ENCODE measurements at places on chromosomes 7 and 10.

- DNase-seq: no peak
Measured at GRCh38 chr10:23015021-23015707, 80.2 kb upstream of the MSRB2 start.

DNA sequence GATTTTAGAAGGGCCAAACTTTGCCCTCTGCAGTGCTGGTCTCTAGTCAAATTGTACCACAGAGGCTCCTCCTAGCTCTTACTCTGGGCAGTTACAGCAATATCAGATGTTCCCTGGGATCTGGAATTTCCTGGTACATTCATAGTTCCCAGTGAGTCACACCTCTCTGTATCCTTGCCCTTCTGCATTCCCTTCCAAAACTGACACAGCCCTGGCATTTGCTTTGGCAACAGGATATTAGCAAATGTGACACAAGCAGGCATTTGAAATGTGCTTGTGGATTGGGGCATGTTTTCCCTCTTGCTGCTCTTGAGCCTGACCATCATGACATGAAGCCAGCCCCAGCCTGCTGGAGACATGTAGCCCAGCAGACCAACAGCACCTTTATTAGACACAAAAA lies 284.7 kb upstream of the AKR1E2 start:
- DNase-seq: no peak

- no peak for DNase-seq
Measured at GRCh38 chr7:94913391-94913790, 6.0 kb downstream of the PPP1R9A start.

DNA sequence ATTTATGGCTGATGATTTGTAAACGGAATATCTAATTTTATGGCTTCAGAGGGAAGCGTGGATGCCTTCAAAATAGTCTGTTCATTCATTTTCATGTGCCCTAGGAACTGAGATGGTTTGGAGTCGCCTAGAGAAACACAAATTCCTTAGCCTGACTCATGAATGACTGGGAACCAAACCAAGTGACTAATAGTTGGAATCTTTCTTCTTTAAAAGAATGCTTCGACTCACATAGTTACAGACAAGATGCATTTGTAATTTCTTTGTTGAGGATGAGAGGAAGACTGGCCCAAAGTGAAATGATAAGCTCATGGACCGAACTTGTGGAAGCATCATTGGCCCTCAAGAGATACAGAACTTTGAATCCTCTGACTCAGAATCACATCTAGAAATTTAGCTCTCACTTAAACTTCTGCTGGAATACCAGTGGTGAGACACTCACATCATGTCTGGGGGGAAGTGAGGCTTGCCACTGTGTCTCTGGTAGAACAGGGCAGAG lies 1107.2 kb downstream of the NRG3 start:
- DNase-seq: no peak

DNA sequence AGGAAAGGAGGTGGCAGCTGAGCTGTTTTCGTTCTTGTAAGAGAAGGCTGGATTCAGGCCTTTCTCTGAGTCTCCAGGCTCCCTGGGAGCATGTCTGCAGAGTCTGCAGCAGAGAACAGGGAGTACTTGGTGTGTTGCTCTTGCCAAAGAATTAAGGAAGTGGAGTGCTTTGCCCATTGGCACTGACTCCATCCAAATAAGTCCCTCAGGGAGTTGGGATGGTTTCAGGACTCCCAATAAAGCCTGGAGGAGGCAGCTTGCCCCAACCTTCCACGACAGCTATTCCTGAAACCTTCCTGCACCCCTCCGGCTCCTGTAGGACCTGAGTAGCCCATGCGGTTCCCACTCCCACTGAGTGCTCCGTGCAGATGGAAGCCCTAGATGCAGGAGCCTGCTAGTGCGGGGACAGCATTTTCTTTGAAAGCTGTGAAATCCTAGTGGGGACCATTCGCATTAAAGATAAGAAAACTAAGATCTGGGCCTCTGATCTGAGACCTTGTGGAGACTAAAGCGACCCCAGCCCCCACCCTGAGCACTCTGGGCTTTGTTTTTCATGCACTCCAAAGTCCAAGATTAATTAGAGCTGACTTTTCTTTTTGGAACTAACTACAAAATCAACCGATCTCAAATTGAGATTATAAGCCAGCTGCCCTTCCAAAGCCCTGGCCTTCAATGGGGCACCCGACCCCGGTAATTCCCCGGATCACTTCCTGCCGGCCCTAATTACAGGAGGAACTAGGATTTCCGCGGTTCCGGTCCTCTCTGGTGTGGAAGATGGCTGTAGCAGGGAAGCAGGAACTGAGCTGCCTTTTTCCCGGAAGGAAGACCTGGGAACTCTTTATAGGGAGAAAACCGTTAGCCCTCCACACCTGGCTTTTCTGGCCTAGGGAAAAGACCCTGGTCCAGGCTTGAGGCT lies 110.2 kb downstream of the COL13A1 start:
- DNase-seq: no peak

DNA sequence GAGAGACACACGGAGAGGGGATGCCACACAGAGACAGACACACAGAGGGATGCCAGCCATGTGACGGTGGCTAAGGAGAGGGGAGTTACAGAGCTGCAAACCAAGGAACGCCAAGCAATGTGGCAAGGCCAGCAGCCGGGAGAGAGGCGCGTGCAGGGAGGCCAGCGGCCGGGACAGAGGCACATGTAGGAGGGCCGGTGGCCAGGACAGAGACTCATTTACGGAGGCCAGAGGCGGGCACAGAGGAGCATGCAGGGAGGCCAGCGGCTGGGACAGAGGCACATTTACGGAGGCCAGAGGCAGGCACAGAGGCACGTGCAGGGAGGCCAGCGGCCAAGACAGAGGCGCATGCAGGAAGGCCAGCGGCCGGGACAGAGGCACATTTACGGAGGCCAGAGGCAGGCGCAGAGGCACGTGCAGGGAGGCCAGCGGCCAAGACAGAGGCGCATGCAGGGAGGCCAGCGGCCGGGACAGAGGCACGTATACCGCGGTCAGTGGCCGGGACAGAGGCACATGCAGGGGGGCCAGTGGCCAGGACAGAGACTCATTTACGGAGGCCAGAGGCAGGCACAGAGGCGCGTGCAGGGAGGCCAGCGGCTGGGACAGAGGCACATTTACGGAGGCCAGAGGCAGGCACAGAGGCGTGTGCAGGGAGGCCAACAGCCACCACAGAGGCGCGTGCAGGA lies 40.4 kb downstream of the INSIG1 start:
- DNase-seq: no peak

DNA sequence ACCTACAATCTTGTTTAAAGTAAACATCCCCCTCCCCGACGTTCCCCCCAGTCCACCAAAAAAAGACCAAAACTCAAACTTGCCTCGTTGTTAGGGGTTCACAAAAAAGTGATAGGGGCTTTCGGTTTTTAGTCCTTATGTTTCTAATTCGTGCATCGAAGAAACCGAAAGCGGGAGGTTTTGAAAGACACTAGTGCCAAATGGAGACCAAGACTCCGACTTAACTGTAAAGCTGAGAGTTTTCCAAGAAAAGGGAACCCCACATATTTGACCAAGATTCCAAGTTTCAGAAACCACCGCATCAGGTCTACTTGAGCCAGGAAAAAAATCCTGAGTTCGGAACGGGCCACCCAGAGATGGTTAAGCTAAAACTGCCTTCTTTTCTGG lies 534 bp downstream of the PSMA2 start:
- no peak for DNase-seq

DNA sequence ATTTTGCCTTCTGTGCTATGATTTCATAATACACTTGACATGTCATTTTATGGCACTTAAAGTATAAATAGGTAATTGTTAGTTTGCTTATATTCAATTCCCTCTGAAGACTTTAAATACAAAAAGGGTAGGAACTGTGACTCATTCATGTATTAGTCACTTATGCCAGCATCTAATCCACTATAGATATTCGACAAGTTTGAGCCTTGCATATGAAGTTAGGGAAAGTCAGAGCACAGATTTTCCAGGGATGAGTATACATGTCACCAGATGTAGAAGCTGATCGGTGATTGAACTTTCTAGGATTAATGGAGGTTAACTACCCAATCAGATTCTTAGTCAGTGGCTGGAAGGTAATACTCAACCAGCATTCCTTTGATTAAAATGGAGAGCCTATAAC lies 1321.5 kb downstream of the XPNPEP1 start:
- no peak for DNase-seq

DNA sequence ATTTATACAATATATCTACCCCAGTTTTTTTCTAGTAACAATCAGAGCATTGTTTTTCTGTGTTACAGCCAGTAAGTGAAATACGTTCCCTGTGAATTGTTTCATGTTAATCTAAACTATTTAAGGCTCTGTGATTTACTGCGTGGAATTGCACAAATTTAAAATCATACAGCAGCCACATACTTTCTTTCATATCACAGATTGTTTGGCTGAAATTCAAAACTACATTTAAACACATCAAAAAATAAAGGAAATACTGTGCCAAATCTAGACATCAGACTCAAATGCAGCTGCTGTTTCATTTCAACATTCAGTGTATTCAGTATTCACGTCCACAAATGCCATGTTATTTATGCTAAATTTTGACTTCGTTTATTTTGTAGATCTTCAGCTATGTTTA lies 242.6 kb upstream of the HGF start:
- DNase-seq: no peak

GRCh38 chr10:130746311-130746710 lies 565.2 kb downstream of the TCERG1L start:
- no peak for DNase-seq

- DNase-seq: no peak
Measured at GRCh38 chr7:77989981-77990566, 191.5 kb downstream of the PHTF2 start.

- no peak for DNase-seq
Measured at GRCh38 chr7:94666879-94667587, 11.1 kb upstream of the SGCE start.

GRCh38 chr10:100114976-100115770 lies 33.5 kb upstream of the CPN1 start:
- no peak for DNase-seq

- DNase-seq: no peak
Measured at GRCh38 chr10:3282674-3283017, 110.1 kb upstream of the PITRM1 start.

GRCh38 chr10:75655791-75656451 lies 224.5 kb downstream of the LRMDA start:
- no peak for DNase-seq

GRCh38 chr7:46515844-46516590 lies 594.9 kb upstream of the IGFBP3 start:
- no peak for DNase-seq

DNA sequence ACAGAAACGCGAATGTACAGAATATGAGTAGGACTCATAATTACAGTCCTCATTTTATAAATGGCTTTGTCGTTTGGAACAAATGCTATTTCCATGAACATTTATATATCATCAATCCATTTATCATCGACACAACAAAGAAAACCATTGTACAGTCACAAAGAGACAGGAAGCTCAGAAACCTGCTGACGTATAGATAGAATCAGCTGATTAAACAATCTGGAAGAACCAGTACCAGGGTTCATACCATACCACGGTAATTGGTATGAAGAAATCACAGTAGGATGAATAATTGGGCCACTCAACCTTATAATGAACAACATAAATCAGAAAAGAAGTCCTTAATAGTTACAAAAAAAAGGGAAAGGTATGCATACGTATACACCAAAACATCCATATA lies 295.0 kb downstream of the PARD3 start:
- no peak for DNase-seq

DNA sequence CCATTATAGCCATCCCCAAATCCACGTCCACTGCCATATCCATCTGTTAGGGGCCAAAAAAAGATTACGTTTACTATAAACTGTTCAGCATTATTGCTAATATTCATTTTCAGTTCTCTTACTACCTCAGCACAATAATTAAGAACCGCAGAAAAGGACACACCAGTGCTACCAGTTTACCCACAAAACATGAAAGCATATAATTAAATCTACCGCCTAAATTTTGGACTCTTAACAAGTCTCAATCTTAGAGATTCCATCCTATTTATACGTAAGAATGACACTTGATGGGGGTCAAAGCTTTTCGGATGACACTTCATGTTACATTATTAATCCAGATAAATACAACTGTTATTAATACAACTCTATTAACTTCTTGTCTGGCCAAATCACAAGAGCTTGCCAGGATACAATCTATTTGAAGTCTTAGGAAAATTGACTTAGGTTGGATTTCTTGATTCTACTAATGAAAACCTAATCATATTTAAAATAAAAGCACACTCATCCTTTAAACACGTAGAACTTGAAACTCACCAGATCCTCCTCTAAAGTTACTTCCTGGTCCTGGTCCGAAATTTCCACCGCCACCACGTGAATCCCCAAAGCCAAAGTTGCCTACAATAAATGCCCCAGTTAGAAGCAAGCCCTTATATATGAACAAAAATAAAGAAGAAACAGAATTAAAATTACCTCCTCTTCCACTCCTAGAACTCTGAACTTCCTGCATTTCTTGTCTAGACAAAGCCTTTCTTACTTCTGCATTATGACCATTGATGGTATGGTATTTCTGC lies 4.5 kb downstream of the HNRNPA2B1 start:
- no peak for DNase-seq

GRCh38 chr10:2979306-2979705 lies 88.0 kb upstream of the PFKP start:
- DNase-seq: no peak

GRCh38 chr7:39510864-39511354 lies 55.3 kb upstream of the YAE1 start:
- DNase-seq: no peak

DNA sequence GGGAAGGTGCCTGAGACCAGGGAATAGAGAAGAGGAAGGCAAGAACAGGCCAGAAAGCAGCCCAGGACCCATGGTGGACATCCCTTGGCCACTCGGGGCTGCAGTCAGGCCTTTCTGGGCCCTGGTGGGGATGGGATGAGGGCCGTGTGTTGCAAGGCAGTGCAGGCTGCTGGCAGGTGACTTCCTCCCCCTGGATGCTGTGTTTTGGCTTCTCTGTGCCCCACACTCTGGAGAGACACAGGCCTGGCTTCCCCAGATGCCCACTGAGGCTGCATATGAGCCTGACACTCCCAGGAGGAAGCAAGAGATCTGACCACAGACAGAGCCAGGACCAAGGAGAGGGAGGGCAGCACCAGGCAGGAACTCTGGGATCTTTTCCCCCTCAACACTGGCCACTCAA lies 39.9 kb downstream of the ANXA8 start:
- no peak for DNase-seq

DNA sequence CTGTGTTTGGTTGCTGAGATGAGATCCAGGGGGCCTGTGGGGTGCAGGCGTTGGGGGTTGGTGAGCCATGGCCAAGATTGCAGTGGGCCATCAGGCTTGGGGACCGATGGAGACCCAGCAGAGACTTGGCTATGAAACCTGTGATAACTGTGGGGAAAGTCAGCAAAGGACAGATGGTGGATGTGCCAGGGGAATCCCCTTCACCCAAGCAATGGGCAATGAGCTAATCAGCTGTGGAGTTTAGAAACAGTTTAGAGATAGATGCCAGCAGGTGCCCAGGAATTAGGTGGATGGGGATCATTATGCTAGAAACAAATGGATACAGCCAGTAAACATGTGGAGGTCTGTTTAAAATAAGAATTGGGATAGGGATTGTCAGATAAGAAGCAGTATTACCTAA lies 151.4 kb upstream of the FERD3L start:
- DNase-seq: no peak

- no peak for DNase-seq
Measured at GRCh38 chr7:80609751-80610150, 28.7 kb upstream of the CD36 start.

- no peak for DNase-seq
Measured at GRCh38 chr7:26187380-26188205, 13.0 kb downstream of the HNRNPA2B1 start.

- no peak for DNase-seq
Measured at GRCh38 chr10:77498210-77498609, 139.4 kb downstream of the KCNMA1 start.

- no peak for DNase-seq
Measured at GRCh38 chr7:133207687-133208086, 45.2 kb upstream of the EXOC4 start.

GRCh38 chr10:27744802-27745731 lies 552 bp downstream of the MKX start:
- peak; percentile 6 for DNase-seq
